Right forelimb (tissue), 1 donor: ENCODE measurements at places on chromosomes 11 and 22.
A peak's percentile ranks its signal among the peaks of the same experiment; 100 is the strongest.

DNA sequence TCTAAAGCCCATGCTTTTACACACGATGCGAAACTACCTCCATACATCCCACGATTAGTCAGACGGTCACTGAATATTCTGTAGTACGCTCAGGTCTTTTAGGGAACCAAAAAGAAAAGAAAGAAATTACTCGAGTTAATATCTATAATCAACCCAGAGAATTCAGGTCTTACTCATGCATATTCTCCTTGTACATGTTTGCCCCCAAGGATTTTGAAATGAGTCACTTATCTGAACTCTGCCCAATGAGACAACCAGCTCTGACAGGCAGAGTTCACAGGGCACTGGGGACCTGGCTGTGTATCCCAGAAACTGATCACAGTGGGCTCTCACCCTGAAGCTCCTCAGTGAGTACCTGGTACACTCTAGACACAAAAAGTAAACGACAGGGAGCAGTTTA, 29.2 kb downstream of the RASSF10 start:
- DNase-seq, result no peak

GRCh38 chr11:20367313-20367948, 3.9 kb downstream of the HTATIP2 start:
- no peak for DNase-seq

- peak; percentile 13 for DNase-seq
Measured at GRCh38 chr11:1302461-1303125, 6.8 kb downstream of the TOLLIP start.

- DNase-seq, result no peak
Measured at GRCh38 chr11:62823677-62824076, 8.2 kb downstream of the STX5 start.

DNA sequence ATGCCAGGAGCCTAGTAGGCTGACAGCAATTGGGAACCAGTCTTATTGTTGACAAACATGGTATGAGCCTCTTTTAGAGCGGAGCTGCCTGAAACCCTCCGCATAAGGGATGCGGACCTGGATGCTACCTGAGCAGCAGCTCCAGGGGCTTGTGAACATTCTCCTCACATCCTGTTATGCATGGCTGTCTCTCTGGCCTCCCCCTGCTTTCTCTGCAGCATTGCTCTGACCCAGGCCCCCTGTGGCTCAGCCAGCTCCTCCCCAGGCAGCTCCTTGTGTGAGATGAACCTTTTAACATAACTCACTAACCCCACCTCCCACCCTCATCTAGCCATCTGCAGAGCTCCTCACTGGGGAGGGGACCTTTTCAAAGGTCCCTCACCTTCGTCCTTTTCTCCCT, 6.0 kb downstream of the BMAL1 start:
- no peak for DNase-seq

- peak; percentile 86 for DNase-seq
Measured at GRCh38 chr11:2376751-2377451, at the start of gene CD81. Gene CD81 (plus strand): TSS chr11:2377310. CDS start chr11:2377550, 240 bp downstream.

DNA sequence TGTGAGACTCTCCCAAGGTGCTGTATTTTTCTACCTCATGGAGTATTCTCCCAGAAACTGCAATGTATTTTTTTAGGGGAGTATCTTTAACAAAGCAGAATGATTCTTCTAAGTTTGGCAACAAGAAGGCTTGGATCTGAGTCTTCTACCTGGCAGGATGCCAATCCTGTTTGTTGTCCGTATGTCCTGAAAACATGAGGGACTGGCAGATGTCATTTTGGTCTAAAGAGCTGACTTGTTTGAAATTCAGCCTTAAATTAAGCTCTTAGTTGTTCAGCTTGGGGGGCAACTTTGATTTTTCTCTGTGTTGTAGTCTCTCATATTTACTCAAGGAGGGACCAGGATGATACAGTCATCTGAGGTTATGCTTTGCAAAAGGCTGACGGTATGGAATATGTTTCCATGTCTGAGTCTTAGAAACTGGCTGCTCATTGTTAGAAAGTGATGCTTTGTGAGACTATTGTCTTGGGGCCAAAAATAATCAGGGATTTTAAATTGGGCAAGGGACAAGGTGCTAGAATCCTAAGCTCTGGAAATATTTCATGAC, 9.3 kb downstream of the MRPL16 start:
- no peak for DNase-seq

DNA sequence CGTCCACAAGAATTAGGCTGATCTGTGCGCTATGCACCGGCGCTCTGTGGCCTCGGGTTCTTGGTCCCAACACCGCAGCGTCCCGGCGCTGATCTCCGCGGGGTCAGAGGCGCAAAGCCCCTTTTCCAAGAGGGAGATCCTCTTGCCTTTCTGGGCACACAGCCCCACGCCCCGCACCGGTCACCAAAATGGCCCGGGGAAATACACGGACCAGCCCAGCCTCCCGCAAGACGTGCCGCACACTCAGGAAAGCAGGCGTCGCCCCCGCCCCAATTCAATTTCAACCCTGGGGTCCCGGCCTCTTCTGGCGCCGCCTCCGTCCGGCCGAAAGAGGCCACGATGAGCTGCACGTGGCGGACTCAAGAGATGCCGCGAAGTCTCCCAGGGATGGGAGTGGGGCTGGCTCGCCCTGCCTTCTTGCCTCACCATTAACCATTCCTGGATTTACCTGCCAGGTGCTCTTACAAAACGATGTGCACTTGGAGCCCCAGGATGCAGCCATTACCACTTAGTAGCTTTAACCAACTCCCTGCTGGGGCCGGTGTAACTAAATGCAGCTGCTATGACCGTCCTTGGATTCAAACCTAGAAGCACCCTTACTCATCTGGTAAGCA, 10.5 kb downstream of the PIWIL3 start:
- DNase-seq, result no peak

GRCh38 chr11:121933294-121933693, 182.7 kb downstream of the BLID start:
- DNase-seq, result no peak

DNA sequence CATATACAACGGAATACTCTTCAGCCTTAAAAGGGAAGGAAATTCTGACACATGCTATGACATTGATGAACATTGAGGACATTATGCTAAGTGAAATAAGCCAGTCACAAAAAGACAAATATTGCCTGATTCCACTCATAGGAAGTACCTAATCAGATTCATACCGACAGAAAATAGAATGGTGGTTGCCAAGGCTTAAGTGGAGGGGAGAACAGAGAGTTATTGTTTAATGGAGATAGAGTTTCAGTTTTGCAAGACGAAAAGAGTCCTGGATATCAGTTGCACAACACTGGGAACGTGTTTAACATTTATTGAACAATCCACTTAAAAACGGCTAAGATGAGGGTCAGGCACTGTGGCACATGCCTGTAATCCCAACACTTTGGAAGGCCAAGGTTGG, 45.6 kb upstream of the HIPK3 start:
- no peak for DNase-seq

DNA sequence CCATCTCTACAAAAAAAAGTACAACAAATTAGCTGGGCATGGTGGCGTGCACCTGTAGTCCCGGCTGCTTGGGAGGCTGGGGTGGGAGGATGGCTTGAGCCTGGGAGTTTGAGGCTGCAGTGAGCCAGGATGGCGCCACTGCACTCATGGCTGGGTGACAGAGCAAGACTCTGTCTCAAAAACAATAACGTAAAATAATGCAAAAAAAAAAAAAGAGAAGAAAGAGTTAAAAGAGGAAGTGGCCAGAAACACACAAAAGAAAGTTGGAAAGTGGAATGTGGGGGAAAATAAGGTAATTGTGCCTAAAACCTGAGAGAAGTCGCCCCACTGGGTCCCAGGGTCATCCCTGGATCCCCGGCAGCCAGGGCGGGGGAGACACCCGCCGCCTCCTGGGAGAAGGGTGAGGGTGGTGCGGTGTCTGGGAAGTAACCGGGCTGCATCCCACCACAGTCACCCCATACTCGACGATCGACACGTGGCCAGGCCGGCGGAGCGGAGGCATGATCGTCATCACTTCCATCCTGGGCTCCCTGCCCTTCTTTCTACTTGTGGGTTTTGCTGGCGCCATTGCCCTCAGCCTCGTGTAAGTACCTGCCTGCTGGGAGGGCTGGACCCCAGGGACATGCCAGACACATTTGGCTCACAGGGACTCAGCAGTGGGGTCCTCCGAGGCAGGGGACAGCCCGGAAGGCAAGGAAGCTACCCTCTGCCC, 8.1 kb downstream of the UPK3A start:
- no peak for DNase-seq
